ENCODE measurements at places on chromosomes 4 and X. TPM values are rescaled to one million over a fixed set of nuclear protein-coding genes. Genes with fewer than 3 reads are reported as not detected.

The PRRG3 gene
- not detected for total RNA-seq

DNA sequence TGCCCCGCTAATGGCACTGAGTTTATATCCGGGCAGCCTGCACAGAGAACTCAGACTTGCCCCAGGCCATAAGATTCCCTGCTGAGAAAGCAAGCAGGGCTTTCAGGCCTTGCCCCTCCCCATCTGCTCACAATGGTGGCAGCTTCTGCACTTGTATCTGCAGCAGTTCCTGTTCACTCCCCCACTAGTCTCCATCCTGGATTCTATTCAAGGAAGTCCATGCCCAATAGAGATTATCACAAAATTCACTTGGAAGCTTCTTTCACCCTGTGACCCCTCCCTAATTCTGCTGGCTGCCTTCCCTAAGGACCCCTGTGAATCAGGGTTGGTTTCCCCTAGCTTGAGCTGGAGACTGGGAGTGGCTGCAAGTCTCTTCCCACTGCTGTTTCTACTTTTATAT is 34.5 kb upstream of the UCP1 start:
- H3K36me3 ChIP-seq: no peaks in the 10 kb centered on the region
- H3K4me1 ChIP-seq: peaks cover 2% of the 10 kb centered on the region
- no peak overlapping the region for H3K27ac ChIP-seq
- DNase-seq: no peak
- no peak overlapping the region for H3K4me3 ChIP-seq

DNA sequence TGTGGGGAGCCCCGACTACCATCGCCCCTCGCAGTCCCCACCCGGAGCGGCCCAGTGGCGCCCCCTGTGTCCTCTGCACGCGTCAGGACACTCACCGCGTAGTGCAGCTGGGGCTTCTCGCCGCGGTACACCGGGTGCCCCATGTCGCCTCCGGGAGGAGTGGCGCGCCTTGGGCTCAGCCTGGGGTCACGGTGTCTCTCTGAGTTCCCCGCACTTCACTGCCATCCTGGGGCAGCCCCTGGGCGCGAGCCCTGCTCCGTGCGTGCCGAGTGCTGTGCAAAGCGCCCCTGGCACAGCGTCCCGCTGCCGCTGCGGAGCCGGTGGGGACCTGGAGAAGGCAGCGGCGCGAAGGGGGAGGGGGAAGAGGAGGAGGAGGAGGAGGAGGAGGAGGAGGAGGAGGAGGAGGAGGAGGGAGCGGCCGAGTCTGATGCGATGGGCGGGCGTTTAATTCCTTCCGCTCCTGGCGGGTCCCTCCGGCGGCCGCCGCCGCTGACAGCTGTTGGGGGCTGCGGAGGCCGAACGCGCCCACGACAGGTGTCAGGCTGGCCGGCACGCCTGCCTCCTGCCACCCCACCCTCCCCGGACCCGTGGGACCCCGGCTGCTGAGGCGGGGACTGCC is 134.3 kb downstream of the AMELX start:
- no peak overlapping the region for H3K27ac ChIP-seq
- DNase-seq: peak; percentile 89
- H3K27me3 ChIP-seq: no peaks in the 10 kb centered on the region
- H3K4me1 ChIP-seq: peaks cover 3% of the 10 kb centered on the region

DNA sequence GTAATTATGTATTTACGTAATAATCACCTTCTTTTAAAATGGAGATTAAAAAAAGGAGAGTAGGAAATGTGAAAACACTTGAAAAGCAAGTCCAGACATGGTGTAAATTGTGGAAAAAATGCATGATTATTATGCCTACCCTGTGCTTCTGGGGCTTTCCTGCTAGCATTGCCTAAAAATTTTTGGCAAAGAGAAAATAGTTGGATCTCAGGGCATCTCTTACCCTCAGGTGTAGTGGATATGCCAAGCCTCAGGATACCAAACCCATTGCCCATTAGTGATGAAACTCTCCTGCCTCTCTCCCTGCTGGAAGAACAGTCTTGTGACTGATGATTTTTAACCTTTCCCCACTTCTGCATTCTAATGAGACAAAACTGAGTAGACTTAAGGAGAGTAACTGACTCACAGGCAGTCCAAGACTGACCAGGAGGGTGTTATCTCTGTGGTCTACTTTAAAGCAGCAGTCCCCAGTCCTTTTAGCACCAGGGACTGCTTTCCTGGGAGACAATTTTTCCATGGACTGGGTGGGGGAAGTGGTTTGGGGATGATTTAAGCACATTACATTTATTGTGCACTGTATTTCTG is 174.6 kb downstream of the ZNF330 start:
- no peak for DNase-seq
- no peaks in the 10 kb centered on the region for H3K27me3 ChIP-seq
- no peak overlapping the region for H3K4me3 ChIP-seq
- no peaks in the 10 kb centered on the region for H3K36me3 ChIP-seq
- no peak overlapping the region for H3K27ac ChIP-seq
- peaks cover 22% of the 10 kb centered on the region for H3K4me1 ChIP-seq

DNA sequence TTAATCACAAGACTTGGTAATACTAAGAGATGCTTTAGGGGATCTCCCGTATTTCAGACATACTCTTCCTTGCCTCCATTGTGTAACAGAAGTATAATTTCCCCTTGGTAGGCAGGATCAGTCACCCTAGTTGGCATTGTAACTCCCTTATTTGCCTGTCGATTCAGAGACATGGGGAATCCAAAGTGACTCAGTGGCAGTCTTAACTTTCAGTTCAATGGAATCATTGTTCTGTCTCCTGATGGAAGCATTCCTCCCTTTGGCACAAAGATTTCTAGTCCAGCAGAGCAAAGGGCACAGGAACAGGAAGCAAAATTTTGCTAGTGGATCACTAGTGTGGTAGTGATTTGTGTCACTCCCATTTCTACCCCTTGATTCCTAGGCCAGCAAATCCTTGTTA is 80.4 kb downstream of the DCUN1D4 start:
- H3K4me3 ChIP-seq: no peak overlapping the region
- H3K27ac ChIP-seq: no peak overlapping the region
- peaks cover 5% of the 10 kb centered on the region for H3K27me3 ChIP-seq
- no peak for DNase-seq
